ENCODE measurements at places on chromosomes 4 and X. TPM values are rescaled to one million over a fixed set of nuclear protein-coding genes. Genes with fewer than 3 reads are reported as not detected.

GRCh38 chrX:115584696-115585095 is 23.7 kb downstream of the PLS3 start:
- no peak for DNase-seq

The GIMD1 gene
- total RNA-seq = not detected

- no peak for DNase-seq
These were observed 215.5 kb downstream of the PDGFC start for GRCh38 chr4:156756118-156756517.

GRCh38 chr4:6946497-6946896 is 36.9 kb downstream of the TBC1D14 start:
- DNase-seq = no peak

DNA sequence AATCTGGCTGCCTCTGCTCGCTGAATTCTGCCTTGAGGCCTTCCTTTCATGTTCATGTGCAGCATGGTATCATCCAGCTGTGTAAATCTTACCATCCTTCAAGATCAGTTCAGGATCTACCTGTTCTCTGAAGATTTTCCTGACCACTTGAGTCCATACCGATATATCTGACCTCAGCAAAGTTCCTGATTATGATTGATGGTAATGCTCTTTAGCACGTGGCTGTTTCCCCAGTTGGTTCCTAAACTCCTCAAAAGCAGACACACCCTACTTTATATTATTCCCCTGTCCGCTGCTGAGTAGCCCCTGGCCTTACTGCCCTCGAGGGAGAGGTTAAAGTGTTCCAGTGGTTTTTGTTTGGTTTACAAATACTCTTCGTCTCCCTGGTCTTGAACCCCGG is 20.0 kb downstream of the GALNT7 start:
- DNase-seq = no peak

DNA sequence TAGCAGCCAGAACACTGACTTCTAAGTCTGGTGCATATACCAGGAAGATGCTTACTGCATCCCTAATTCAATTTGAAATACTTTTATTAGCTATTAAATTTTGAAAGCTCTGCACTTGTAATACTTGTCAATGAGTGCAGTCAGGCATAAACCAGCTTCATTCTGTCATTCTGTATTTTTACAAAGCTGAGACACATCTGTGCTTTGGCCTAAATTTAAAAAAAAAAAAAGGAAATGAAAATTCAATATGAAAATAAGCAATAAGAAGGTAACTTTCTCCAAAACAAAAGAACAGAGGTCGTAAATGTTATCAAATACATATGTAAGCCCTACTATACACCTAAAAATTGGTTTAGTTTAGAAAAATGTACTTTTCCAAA is 7.0 kb downstream of the SMIM14 start:
- DNase-seq = no peak

- DNase-seq = no peak
These were observed 2.0 kb upstream of the ZNF185 start for GRCh38 chrX:152895724-152896420.

- DNase-seq = no peak
These were observed 25.2 kb downstream of the NOP14 start for GRCh38 chr4:2937986-2938385.

All from frontal cortex (tissue), 4 donors.